ENCODE measurements at places on chromosomes 16 and 17. TPM values are rescaled to one million over a fixed set of nuclear protein-coding genes. Genes with fewer than 3 reads are reported as not detected.

The MT3 gene
- not detected for total RNA-seq

The SLC47A2 gene
- total RNA-seq = not detected

DNA sequence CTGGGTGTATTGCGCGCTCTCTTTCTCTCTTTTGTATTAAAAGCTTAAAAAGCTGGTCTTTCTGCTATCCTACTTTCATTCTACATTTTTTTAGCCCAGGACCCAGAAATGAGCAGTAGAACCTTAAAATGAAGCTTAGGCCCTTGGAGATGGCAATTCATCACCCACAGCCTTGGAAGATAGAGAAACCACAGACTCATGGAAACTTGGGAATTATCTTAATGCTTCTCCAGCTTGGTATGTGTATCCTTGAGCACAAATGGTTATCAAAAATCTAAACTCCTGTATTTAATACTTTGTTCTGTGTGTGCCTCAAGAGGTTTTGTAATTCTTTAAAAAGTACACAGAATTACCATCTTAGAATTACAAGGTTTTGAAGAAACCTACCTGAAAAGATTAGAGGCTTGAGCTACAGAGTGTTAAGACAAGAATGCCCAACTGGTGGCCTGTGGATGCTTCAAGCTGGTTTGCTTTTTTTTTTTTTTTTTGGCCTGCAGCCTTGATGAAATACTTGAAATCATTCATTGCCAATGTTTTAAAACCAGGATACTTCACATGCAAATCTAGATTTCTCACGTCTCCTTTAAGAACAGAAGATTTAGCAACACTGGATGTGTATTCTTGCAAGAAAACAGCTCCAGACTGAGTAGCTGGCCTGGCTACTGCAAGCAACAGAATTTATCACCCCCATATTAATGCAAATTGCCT lies 105.0 kb downstream of the XYLT1 start:
- H3K4me3 ChIP-seq = no peak overlapping the region
- H3K4me1 ChIP-seq = peaks cover 48% of the 10 kb centered on the region
- H3K27ac ChIP-seq = no peak overlapping the region
- no peaks in the 10 kb centered on the region for H3K27me3 ChIP-seq

DNA sequence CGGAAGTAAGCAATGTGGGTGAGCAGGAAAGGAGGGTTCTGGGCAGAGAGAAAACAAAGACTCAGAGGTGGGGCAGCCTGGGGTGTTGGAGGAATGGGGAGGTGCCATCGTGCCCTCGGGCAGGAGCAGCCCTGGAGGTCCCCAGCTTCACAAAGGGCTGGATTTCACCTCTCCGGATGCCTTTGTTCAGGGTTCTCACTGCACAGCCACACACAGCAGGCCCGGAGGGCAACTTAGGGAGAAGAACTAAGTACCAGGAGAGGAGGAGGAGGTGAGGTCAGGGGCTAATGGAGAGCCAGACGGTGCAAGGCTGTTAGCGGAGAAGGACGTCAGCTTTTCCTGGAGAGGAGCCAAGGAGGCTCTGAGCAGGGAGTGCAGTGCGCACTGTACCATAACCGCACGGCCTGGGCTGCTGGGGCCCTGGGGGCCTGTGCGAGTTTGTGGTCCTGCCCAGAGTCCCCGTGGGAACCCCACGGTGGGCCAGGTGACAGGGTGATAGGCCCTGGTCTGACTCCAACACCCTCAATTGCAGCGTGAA lies 9.3 kb downstream of the ARRB2 start:
- no peak overlapping the region for H3K4me3 ChIP-seq
- H3K4me1 ChIP-seq = peaks cover 11% of the 10 kb centered on the region
- no peak for DNase-seq
- no peak overlapping the region for H3K27ac ChIP-seq
- peaks cover 8% of the 10 kb centered on the region for H3K36me3 ChIP-seq

DNA sequence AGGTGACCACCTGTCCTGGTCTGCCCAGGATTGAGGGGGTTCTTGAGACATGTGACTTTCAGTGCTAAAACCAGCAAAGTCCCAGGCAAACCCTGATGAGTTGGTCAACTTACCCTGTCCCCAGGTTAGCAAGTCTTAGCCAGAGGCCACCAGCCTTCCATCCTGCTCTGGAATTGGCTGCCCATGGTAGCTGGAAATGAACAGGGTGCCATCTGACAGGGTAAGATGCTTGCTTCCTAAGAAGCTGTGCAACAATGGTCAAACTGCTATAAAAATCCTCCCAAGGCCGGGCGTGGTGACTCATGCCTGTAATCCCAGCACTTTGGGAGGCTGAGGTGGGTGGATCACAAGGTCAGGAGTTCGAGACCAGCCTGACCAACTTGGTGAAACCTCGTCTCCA lies 22.8 kb upstream of the MTMR4 start:
- H3K4me1 ChIP-seq = no peaks in the 10 kb centered on the region
- DNase-seq = no peak

DNA sequence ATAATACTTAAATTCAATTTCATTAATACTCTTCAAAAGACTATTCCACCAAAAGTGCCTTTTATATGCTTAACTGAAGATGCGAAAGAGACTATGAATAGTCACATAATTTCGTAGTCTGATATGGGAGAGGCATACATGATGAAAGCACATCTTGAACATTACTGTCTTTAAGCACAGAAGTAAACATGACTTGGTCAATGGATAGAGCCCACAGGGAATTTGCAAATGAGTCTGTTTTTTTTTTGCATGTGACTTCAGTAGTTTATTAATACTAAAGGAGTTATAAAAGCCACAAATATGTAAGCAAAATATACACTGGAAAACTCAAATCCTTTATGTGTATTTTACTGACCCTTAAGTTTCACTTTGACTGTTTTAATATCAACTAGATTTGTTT lies 15.9 kb downstream of the ADPRM start:
- no peak overlapping the region for H3K27ac ChIP-seq
- H3K4me3 ChIP-seq = no peak overlapping the region
- H3K4me1 ChIP-seq = no peaks in the 10 kb centered on the region
- peaks cover 11% of the 10 kb centered on the region for H3K36me3 ChIP-seq
- no peaks in the 10 kb centered on the region for H3K27me3 ChIP-seq

Data from GM12878 (cell line).